ENCODE measurements at places on chromosomes 3 and 15.

- DNase-seq: no peak
These were observed 256.4 kb downstream of the NR2F2 start for GRCh38 chr15:96586901-96587300.

- DNase-seq: no peak
These were observed 677.4 kb downstream of the PDCD6IP start for GRCh38 chr3:34475851-34476250.

DNA sequence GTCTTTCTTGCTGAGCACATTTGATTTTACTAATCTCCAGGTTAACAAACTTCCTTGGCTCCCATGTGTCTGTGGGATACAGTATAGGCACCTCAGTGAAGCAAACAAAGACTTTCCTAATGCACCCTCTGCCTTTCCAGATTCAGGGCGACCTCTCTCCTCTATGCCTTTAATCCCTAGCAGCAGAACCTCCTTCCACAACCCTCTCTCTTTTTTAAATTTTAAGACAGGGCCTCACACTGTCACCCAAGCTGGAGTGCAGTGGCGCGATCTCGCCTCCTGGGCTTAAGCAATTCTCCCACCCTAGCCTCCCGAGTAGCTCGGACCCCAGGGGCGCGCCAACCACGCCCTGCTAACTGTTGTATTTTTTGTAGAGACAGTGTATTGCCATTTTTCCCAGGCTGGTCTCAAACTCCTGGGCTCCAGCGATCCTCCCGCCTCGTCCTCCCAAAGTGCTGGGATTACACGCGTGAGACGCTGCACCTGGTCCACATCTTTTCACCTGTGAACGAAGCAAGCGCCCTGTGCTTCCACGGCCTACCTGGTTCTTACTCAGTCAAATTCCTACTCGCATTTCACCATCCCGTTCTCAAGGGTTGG is 1.7 kb upstream of the HACD3 start:
- no peak for DNase-seq

GRCh38 chr3:3825035-3825434 is 25.8 kb downstream of the LRRN1 start:
- no peak for DNase-seq

- no peak for DNase-seq
These were observed 201.8 kb downstream of the CNTN6 start for GRCh38 chr3:1294586-1294985.

DNA sequence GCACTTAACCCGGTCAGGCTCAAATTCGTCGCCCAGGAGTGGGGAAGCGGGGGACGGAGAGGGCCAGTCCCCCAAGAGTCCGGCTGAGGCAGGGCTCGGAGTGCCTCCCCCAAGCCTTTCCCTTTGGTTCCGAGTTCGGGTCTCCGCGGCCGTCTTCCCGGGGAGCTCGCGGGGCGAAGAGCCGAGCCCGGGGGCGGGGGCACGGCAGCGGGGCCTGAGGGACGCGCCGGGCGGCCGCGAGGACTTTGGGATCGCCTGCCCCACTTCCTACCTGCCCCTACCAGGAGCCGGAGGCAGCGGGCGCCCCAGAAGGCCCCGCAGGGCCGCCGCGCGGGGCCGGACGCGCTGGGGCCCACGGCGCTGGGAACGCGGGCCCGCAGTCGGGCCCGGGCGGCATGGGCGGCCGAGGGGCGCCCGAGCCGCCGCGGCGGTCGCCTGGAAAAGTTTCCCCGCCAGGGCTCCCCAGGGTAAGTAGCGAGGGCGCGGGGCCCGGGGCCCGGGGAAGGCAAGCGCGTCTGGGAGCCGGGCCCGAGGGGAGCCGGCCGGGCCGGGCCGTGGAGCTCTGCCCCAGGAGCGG is 2.8 kb downstream of the FURIN start:
- DNase-seq: no peak

GRCh38 chr3:52473026-52473425 is 17.6 kb downstream of the NISCH start:
- DNase-seq: no peak

- no peak for DNase-seq
These were observed 437.8 kb downstream of the RBMS3 start for GRCh38 chr3:29718661-29719065.

- no peak for DNase-seq
These were observed 100.8 kb downstream of the STAC start for GRCh38 chr3:36480911-36481648.

- DNase-seq: no peak
These were observed 31.5 kb downstream of the TM2D3 start for GRCh38 chr15:101620671-101621070.

DNA sequence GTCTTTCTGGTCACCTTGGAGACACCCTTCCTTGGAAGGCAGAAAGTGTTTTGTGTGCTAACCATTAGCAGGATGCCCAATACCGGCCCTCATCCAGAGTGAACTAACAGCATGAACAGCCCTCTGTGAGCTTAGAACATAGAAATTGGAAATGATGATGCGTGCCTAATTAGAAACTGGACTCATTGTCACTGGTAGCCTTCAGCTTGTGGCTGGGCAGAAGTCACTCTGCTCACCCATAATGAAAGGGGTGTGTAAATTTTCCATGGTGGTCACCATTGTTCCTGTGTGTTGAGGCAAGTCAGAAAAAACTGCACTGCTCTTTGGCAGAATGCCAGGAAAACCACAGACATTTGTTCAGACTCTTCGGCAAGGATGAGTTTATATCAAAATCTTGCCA is 74.7 kb upstream of the CNTN4 start:
- DNase-seq: no peak

GRCh38 chr3:135009014-135009413 is 214.0 kb downstream of the EPHB1 start:
- DNase-seq: no peak

DNA sequence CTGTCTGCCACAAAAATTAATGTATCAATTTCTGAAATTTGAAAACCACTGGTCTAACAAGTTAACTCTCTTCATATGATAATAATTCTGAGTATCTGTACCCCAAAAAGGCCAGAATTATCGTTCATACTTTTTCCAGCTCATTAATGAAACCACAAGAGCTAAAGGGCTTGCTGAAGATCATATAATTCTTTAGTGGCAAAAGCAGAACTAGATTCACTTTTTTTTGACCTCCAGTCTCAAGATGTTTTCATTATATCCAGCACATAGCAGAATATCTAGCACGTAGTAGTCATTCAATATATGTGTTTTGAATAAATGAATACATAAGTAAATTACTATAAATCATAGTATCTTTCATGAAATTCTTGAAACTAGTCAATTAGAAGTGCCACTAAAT is 246.7 kb upstream of the KCNH8 start:
- DNase-seq: no peak

GRCh38 chr15:25243800-25244097 is 195.1 kb downstream of the UBE3A start:
- no peak for DNase-seq

GRCh38 chr3:184505076-184505878 is 56.3 kb upstream of the EPHB3 start:
- no peak for DNase-seq

- DNase-seq: no peak
These were observed 15.9 kb downstream of the RFX7 start for GRCh38 chr15:56227780-56228179.

DNA sequence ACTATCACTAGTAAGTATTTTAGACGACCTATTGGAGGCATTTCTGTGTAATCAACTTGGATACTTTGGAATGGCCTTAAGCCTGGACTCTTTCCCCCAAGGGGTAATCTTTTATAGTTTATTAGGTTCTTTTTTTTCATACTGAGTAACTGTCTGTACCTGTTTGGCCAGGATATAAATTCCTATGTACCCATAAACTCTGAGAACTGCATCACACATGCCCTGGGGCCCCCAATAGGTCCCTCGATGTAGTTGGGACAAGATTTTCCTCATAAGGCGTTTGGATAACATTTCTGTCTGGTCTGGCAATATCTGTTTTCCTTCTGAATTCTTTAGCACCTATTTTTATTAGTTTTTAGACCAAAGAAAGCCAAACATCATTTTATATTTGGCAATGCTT is 86.4 kb upstream of the WNT7A start:
- no peak for DNase-seq

DNA sequence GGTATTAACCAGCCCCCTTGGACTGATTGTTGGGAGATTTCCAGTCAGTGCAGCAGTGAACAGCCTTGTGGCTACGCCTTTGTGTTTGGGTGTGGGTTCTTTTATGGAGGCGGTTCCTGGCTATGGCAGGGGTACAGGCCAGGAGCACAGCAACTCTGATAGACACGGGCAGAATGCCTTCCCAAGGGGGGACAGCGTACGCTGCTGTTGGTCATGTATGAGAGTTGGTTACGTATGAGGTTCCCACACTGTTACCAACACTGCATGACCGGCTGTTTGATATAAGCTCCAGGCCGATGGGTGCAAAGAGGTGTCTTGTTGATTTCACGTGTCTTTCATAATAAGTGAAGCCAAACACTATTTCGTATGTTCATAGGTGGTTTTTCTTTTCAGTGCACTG is 187.8 kb downstream of the NSMCE3 start:
- no peak for DNase-seq

DNA sequence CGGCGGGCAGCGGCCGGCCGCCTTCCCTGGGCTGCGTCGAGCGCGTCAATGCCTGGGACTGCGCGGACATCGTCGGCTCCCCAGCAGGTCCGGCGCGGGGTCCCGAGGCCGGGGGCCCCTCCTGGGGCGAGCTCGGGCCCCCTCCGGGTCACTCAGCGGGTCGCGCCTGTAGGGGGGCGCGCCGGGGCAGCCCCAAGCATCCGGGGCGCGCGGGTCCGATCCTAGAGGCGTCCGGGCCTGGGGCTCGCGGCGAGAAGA is 725 bp downstream of the TLE3 start:
- no peak for DNase-seq

- DNase-seq: no peak
These were observed 46.9 kb downstream of the TBL1XR1 start for GRCh38 chr3:177150218-177150916.

DNA sequence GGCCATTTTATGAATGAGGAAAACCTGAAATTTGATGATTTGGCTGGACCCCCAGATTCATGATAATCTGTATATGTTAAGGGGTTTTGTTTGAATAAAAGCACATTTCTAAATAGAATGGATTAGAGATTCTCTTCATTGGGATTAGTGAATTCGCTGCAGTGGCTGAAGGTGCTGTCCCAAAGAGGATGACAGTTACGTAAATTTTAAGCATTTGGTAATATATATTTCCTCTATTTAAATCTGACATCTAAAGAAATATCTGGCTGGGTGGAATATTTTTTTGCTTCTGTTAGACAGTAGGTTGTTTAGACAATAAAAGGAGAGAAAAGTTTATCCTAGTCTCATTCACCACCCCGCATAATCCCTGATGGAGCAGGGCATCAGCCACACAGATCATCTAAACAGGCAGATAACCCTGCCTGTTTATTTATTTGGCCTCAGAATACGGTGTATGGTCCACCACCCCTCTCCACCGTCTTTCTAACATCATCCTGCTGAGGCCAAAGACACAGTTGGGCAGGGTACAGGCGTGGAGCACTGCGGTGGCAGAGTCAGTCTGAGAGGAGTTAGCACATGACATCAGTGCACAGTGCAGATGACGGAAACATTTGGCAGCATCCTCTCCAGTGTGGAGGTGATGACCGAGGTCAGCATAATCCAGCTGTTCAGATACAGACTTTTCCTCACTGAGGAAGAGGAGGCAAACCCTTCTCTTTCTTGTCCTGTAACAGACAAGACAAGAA is 20.4 kb upstream of the NFKBIZ start:
- no peak for DNase-seq

GRCh38 chr3:16378920-16379319 is 113.9 kb downstream of the OXNAD1 start:
- DNase-seq: no peak

- DNase-seq: no peak
These were observed 296.0 kb downstream of the NAALADL2 start for GRCh38 chr3:175155172-175155571.

DNA sequence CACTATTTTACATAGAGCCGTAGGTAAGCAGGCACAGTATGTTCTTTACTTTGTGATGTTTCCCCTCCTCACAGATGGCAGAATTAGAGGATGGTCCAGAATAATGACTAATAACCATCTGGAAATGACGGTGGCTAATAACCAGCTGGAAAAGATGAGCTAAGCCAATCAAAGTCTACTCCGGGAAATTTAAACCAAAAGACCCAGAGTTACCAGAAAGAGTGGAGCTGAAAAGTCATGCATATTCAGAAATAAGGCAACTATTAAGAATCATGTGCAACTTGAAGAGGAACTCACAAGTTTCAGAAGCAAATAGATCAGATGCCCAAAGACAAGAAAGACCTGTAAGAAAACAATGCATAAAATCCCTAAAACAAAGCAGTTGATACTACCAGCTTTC is 33.6 kb downstream of the DMXL2 start:
- no peak for DNase-seq

- no peak for DNase-seq
These were observed 737.1 kb downstream of the FHIT start for GRCh38 chr3:60514085-60514649.

- no peak for DNase-seq
These were observed 40.9 kb downstream of the TRPM1 start for GRCh38 chr15:31060429-31061140.

GRCh38 chr3:99842826-99843589 is 25.3 kb downstream of the CMSS1 start:
- DNase-seq: no peak

GRCh38 chr3:48555949-48556795 is 431 bp downstream of the PFKFB4 start:
- no peak for DNase-seq

- no peak for DNase-seq
These were observed 26.7 kb downstream of the LRRFIP2 start for GRCh38 chr3:37147666-37148065.

- no peak for DNase-seq
These were observed 237.6 kb downstream of the ITPR1 start for GRCh38 chr3:4730719-4731118.

DNA sequence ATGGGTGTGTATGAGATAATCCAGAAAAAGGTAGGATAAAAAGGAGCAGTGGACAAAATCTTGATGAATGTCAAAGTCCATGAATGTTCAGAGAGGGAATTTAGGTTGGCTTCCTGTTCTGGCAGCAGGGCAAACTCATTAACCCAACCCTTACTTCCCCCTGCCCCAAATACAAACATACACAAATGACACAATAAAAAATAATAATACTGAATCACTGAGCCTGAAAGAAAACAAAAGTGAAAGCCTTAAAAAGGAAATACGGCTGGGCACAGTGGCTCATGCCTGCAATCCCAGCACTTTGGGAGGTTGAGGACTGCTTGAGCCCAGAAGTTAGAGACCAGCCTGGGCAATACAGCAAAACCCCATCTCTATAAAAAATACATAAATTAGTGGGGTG is 62.9 kb downstream of the GPR176 start:
- DNase-seq: no peak

GRCh38 chr3:102747611-102748010 is 312.8 kb downstream of the ZPLD1 start:
- DNase-seq: no peak

- no peak for DNase-seq
These were observed 18.3 kb downstream of the TGM4 start for GRCh38 chr3:44892689-44893088.
